ENCODE measurements at places on chromosomes 7 and 10.

GRCh38 chr10:1602037-1602484, 135.3 kb downstream of the ADARB2 start:
- DNase-seq, result no peak

- DNase-seq, result no peak
These were observed 20.7 kb downstream of the PRSS2 start for GRCh38 chr7:142791502-142791901.

DNA sequence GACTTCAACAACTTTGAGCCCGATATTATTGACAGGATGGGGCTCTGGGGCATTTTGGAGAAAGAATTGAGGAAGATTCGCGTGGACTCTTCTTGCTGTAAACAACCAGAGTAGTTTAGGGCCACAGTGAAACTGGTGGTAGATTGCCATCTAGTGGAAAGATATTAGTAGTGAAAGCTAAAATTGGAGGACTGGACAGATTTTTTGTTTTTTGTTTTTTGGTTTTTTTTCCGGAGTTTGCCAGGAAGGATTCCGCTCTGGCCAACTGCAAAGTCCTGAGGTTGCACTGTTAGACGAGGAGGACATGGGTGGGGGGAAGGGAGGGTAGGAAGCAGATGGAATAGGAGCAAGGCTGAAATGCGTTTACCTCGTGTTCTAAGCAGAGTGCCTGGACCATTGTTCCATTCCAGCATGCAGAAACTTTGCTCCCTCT, 11.7 kb downstream of the NOBOX start:
- peak; percentile 8 for DNase-seq

DNA sequence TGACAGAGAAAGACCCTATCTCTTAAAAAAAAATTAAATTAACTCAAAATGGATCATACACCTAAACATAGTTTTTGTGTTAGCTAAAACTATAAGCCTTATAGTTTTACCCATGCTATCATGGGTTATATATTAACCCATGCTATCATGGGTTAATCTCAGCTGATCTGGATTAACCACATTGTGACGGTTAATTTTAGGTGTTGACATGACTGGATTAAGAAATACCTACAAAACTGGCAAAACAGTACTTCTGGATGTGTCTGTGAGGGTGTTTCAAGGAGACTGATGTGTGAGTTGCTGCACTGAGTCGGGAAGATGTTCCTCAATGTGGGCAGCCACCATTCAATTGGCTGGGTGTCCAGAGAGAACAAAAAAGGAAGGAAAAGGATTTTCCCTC, 44.3 kb upstream of the FXYD4 start:
- no peak for DNase-seq

DNA sequence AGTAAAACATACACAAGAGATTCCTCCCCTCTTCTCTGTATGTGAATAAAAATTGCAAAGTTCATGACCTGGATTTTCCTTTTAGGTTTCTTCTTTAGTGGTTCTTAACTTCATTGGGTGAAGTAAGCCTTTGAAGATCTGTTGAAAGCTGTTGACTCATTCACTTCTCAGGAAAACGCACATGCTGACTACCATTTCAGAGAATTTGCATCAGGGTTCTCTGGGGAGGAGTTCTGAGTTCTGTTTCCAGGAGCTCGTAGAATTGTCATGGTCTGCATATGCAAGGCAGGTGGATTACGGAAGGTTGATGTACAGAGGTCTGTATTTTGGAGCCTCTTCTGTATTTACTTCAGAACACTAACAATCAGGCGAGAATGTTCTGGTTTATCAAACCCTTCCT, 962 bp upstream of the SLC26A4 start:
- DNase-seq, result no peak

GRCh38 chr7:30911561-30911969, at the start of gene AQP1:
AQP1 (plus strand) TSS chr7:30911853; CDS start chr7:30911910, 57 bp downstream.
- DNase-seq, result no peak

DNA sequence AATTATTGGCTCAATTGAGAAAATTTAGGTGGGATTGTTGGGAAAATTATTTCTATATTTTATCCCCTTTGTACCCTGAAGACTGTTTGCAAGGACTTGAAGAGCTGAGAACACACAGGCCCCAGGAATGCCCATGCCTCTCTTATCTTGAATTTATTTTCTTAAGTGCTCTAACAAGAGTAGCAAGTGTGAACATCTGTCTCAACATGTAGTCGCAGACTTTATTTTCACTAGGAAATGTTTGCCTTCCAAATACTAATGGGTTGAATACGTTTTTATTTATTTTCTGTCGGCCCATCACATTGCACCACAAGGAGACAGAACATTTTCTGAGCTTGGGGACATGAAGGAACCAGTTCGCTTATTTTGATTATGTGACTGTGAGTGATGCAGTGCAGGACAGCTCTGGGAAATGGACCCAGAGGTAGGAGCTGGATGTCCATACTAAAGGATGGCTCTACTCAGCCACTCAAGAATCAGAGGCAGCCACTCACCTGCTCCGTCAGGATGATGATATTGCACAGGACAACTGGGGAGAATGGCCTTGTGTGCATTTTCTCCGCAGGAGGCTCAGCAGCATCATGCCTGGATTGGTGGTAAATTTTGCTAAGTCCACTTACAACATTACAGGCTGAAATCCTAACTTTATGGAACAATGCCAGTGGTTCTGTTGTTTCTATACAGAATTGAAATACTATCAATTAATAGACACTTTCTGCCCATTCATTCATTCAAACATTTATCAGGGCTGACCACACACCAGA, 332.7 kb downstream of the FGFR2 start:
- no peak for DNase-seq

DNA sequence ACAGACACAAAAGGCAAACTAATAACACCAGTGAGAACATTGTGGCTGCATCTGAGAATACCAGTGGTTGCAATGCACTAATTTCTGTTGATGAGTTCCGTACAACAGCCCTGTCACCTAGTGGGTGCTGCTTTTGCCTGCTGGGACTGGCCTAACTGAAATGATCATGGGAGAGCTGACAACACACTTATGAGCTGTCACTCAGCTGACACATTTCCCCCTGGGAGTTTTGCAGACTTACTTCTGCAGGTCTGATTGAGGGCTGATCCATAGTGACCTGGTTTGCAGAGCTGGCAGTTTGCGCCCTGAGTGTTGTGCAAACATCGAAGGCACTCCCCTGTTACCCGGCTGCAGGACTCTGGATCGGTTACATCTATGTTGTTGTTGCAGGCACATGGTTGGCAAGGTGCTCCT, 60.6 kb upstream of the LAMB1 start:
- DNase-seq, result no peak

- DNase-seq, result no peak
These were observed 266.2 kb upstream of the RNF32 start for GRCh38 chr7:156374335-156374734.

GRCh38 chr10:44334621-44335184, 50.2 kb downstream of the CXCL12 start:
- no peak for DNase-seq

GRCh38 chr7:31110331-31111108, 58.4 kb downstream of the ADCYAP1R1 start:
- no peak for DNase-seq

DNA sequence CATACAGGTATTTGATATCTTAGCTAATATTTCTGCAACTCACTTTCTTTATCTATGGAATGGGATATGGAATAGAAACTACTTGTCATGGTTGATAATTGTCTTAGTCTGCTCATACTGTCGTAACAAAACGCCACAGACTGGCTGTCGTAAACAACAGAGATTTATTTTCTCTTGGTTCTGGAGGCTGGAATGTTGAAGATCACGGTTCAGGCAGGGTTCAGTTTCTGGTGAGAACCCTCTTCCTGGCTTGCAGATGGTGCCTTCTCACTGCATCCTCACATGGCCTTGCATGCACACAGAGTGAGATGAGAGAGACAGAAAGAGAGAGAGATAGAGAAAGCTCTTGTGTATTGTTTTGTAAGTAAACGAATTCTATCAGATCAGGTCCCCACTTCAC, 332.7 kb upstream of the MAGI2 start:
- DNase-seq, result no peak

GRCh38 chr7:90579181-90579688, 16.9 kb upstream of the CDK14 start:
- no peak for DNase-seq

DNA sequence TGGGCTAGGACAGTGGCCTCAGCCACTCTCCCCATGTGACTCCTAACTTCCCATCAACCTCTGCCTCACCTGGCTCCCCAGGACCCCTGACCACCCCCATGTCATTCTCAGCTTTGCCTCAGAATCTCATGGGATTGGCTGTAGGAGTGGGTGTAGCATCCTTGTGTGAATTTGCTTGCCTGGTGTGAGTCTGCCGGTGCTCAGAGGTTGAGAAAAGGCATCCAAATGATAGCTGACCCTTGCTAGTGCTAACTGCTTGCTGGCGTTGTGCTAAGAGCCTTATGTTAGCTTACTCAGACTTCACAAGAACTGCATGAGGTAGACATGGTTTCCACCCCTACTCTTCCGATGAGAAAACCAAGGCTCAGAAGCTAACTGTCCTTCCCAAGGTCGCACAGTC, 74.2 kb downstream of the COL13A1 start:
- no peak for DNase-seq

GRCh38 chr7:92769394-92769699, 67.0 kb downstream of the CDK6 start:
- no peak for DNase-seq

GRCh38 chr7:134480202-134480601, 21.3 kb upstream of the AKR1B1 start:
- no peak for DNase-seq

- DNase-seq, result no peak
These were observed 502.8 kb downstream of the GLRX3 start for GRCh38 chr10:130638991-130639390.

DNA sequence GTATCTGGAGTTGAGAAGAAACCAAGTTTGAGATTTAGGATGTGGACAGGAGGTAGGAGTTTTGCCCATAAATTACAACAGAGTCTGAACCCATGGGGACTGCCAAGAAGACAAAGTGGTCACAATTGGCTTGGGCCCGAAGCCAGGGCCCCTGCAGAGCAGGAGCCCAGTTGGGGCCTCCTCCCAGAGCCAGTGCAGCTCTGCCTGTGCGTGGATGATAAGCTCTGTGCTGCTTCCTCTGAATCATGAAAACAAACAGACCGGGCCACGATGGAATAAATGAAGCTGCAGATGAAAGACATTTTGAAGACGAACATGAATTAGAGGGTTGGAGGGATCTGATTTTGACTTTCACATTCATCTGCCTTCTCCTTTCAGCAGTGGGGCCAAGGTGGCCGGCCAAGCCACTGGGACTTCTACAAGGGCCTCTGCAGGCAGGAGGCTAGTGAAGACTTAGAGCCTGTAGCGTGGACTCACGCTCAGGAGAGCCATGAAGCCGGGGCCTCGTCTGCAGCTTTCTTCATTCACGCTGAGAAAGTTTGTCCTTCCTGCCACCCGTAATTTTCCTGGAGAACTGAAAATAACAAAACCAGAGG, 156.8 kb upstream of the LYZL1 start:
- DNase-seq, result peak; percentile 60

DNA sequence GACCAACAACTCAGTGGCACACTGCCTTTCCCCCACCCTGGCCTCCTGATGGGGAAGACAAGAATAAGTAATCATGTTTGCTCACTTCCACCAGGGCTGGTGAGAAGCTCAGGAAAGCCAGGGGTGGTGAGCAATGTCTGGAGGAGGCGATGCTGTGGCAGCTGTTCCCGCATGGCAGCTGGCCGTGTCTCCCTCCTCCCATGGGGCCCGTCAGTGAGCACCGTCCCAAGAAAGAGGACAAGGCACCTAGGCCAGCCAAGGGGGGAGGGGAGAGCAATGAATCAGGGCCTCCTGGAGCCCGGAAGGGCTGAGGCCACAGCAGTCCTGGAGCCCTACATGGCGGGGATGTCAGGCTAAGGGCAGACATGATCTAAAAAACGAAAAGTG, 69.2 kb upstream of the INSIG1 start:
- DNase-seq, result no peak

GRCh38 chr10:71334221-71334791, 15.2 kb downstream of the SLC29A3 start:
- no peak for DNase-seq

DNA sequence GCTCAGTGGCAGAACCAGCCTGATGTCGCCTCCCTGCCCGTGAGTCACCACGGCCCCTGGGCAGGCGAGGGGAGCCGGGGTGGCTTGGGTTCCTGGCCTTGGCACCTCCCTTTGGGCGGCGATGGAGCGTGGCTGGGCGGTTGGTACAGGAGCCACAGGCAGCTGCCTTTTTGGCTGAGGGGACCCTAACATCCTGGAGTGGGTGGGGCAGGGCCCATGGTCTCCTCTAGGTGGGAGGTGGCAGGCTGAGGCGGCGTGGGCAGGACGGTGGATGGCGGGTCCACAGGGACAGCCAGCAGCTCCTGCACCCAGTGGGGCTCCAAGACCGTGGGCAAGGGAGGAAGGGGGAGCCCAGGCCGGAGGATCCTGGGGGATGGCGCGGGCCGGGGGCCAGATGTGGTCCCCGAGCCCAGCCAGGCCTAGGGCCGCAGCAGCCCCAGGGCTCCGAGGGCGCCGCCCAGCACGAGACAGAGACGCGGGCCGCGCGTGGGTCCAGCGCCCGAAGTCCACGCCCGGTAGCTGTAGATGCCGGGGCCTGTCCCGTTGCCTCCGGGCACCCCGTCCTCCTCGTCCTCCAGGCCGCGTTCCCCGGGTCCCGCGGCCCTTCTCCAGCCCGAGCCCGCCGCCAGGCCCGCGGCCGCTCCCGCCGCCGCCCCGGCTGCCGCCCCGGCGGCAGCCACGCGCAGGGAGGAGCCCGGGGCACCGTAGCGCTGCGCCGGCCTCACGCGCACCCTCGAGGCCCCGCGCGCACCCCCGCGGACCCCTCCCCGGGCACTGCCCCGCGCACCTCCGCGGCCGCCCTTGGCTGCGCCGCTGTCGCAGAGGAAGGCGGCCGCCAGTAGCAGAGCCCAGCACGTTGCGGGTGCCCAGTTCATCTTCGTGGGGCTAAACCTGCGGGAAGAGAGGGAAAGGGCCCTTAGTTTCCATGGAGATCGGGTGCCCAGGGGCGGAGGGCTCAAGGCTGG, 1.3 kb downstream of the SPRN start:
- DNase-seq, result no peak

GRCh38 chr10:63214571-63214970, 81.4 kb downstream of the NRBF2 start:
- no peak for DNase-seq

DNA sequence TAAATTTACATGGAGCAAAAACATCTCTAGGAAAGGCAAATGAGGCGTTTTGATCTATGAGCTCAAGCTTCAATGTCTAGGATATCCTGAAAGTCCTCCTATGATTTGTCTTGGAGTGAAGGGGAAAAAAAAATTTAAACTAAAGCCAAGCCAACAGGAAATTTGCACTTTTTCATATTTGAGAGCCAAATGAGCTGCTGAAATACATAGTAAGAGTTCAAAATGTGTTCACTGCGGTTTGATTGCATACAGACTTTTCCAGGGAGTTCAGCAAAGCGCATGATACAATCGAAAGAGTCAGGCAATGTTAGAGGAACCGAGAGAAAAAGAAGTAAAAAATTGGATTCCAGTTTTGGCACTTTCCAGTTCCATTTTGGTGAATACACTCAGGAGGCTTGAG, 633.4 kb upstream of the MGMT start:
- DNase-seq, result no peak

Data from pulmonary artery endothelial cell (primary cell).